Right ventricle myocardium superior (tissue), 1 donor: ENCODE measurements at places on chromosomes 3 and 15. TPM values are rescaled to one million over a fixed set of nuclear protein-coding genes. Genes with fewer than 3 reads are reported as not detected.

GRCh38 chr15:52037889-52038505, 19.0 kb downstream of the MAPK6 start:
- no peak for DNase-seq

- DNase-seq = no peak
Observed at GRCh38 chr15:51917493-51917892, 54.1 kb downstream of the LEO1 start.

DNA sequence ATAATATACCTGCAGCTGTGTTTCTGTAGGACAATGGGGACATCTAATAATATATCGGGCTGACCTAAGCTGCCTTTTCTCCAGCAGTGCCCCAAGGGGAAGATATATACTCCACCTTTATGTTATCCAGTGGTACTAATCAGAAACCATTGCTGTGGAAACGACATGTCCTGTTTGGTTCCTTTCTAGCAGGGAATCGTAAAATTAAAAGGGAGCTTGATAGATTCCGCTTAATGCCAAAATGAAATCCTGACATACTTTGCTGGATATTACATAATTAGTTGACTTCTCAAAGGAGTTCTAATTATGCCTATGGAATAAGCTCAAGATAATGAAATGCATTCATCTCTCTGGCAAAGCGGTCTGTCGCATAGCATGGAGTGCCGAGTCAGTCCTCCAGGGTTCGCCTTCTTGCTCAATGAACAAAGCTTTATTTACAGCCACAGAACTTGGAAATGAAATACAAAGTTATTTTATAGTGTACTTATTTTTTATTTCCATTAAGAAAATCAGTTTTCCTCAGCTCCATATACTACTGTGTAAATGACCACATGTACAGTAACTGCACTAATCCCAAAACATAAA, 262.8 kb downstream of the LRTM1 start:
- DNase-seq = no peak

DNA sequence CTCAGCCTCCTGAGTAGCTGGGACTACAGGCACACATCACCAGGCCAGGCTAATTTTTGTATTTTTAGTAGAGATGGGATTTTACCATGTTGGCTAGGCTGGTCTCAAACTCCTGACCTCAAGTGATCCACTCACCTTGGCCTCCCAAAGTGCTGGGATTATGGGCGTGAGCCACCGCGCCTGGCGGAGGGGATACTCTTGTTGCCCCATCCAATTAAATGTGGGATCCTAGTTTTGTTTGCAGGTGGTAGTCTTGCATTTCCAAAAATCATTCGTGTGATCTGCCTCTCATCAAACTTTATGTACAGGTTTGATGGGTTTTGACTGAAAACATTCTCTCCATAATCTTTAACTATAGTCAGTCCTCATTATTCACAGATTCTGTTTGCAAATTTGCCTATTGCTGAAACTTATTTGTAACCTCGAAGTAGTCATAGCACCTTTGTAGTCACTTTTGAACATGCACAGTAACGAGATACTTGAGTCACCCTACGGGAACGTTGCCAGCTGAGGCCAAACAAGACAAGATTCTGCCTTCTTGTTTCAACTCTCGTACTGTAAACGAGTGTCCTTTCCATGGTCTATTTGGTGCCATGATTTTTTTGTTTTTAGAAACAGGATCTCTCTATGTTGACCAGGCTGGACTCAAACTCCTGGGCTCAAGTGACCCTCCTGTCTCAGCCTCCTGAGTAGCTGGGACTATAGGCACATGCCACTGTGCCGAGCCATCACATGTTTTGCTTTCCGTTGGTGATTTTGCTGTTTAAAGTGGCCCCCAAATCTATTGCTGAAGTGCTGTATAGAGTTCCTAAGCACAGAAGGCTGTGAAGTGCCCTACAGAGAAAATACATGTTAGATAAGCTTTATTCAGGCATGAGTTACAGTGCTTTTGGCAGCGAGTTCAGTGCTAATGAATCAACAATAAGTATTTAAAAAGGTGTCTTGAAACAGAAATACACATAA, 8.1 kb upstream of the MAPK6 start:
- DNase-seq = no peak

CHRNB4 gene
- total RNA-seq = not detected

SEMA6D gene
- total RNA-seq = 16.5 TPM

RTP3 gene
- total RNA-seq = not detected
